ENCODE measurements at places on chromosomes 4 and X.

DNA sequence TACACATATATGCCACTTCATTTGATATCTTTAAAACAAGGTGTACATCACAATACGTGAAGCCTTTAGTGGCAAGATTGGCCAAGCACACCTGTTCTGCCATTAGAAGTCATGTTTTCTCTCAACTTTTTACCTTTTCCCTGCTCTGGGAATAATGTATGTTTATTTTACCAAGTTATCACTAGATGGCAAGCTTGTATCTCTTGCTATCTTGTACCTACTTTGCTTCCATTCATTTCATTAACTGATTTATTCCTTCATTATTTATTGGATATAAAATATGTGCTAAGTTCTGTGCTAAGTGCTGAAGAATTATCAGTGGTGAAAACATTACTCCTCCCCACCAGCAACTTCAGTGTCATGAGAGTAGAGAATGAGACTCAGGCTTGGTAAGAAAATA, 245.5 kb downstream of the ANK2 start:
- DNase-seq, result no peak

DNA sequence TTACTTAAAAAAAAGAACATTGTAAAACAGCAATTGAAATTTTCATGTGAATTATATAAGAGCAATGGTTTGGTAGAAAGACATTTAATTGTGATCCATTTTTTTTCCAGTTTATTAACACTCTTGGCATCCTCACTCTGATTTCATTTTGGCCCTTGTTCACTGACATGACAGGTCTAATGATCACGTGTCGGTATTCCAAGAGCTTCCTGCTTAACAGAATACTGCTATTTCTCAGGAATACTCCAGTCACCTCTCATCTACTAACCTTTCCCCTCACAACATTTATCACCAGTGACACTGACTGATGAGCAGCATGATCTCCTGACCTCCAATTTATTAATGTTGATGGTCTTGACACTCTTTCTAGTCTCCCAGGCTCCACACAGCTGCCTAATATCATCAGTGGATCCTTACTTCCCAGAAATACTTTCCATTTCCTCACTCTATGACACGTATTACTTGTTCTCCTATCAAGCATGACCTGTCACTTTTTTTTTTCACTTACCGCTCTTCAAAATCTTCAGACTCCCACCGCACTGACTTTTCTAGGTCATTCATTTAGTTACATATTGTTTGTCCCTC, 847.8 kb upstream of the SLIT2 start:
- no peak for DNase-seq

- DNase-seq, result no peak
Observed at GRCh38 chr4:105417624-105418023, 56.2 kb downstream of the PPA2 start.

GRCh38 chrX:97416461-97416860, 532.8 kb downstream of the RPA4 start:
- DNase-seq, result no peak

DNA sequence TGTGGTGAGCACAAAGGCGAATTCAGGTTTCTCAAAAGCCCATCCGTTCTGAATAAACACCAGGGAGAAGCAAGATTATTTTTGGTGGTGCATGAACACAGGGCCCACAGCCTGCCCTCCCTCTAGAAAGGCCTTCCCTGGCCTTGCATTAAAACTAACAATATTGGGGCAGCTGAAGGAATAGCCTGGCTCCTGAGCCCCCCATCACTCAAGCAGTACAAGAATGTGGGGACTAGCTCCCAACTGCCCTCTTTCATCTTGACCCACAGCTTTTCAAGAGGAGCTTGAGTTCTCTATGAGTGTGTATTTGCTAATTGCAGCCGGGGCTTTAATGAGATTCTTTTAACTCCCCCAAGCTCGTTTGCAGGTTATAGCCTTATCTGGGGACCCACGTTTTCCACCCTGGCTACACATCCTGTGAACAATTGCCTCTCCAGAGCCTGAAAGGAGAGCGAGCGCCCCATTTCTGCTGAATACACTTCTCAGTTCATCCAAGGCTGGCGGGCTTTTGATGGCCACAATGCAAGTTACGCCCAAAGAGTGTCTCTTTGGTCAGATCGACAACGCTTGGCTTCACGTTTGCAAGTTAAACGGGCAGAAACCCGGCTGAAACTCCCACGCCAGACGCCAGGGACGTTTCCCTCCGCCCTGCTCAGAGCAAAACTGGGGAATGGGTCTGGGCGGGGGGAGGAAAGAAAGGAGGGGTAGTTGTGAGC, 4.7 kb upstream of the GSX2 start:
- no peak for DNase-seq

DNA sequence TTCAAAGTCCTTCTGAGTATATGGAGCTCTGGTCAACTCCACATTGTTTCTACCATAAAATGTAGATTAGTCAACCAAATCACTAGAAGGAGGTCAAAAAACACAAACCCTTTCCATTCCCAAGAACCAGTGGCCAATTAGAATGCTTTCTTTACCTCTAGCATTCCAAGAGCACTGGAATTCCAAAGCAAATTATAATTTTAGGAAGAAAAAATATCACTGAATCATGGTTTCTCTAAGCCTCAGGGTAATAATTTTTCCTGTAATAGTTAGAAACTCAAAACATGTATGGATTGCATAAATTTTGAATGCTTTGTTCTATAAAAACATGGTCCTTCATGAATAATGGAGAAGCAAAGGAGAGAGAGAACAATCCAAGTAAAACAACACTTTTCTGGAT, 39.5 kb downstream of the LEF1 start:
- DNase-seq, result no peak

DNA sequence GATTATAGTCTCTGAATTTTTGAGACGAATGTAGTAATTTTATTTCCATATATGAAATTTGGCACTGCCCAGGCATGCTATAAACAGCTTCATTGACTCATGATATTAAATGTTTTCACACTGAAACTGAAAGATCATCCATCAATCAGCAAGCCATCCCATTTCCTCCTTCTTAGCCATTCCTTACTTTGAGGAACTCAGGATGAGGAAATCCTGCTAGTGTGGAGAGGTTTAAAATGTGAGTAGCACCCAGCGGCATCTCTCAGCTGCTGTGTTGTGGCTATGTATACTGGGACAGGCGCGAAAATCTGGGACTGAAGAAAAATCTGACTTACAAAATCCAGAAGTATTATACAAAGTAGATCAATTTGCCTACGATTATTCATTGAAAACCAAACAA, 52.1 kb downstream of the PTCHD1 start:
- DNase-seq, result no peak

DNA sequence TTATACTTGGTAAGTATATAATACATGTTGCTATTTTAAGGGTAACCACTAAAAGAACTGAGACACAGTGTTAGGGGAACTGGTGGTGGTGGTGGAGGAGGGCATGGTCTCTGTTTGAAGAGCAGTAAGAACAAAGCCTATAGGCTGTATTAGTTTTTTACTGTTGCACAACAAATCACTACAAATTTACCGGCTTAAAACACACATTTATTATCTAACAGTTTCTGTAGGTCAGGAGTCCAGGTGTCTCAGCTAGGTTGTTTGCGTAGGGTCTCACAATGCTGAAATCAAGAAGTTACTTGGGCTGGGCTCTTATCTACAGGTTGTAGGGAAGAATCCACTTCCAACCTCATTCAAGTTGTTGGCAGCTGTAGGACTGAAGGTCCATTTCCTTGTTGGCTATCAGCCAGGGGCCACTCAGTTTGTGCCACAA, 52.6 kb downstream of the CASK start:
- no peak for DNase-seq

- DNase-seq, result no peak
Observed at GRCh38 chrX:28549838-28550237, 37.4 kb upstream of the IL1RAPL1 start.

DNA sequence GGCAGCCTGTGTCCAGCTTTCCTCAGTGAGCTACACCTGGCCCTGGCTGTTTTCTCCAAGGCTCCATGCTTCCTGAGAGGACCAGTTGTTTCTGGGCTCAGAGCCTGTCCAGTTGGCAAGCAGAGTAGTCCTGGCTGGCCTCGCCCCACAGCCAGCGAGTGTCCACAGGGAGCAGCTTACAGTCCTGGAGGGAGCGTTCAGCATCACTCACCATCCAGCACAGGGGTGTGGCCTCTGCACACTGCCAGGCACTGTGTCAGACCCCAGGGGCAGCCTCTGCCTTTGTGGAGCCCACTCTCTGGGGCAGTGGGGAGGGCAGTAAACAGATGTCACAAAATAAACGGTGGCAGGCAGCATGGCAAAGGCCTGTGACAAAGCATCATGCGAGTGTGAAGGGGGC, 23.9 kb downstream of the EVC start:
- no peak for DNase-seq

DNA sequence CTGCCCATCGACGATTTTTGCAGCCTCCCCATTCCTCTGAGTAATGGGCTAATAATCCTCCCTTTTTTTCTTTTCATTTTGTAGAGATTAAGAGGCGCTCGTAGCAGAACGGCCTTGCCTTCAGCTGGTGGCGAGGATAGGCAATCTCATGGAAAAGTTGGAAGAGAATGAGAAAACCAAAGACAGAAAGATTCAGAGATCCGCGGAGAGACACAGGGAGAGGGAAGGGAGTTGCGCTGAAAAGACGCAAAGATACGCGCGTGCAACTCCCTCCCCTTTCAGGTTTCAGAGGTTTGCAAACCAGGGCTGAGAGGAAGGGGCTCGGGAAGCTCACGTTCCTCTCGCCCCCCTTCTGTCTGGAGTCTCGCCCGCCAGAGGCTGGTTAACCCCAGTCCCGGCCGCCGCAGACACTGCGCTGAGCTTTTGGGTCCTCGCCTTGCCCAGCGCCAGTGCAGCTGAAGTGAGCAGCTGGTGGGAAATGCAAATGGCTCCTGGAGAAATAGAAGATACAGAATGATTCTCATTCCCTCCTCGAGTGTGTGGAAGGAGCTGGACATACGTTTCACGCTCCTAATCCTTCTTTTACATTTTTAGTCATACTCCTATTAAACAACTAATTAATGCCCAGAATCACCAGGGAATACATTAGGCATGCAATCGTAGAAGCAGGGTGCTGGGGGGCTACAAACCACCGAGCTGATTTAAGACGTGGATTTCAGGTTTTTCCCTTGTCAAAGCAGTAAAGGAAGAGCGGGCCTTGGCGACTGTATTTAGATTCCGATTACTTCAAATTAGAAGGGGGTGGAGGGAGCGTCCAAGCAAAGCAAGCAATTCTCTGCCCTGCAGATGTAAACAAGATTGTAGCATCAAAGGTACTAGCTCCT, 16.6 kb upstream of the PITX2 start:
- no peak for DNase-seq

GRCh38 chr4:72388521-72388920, 180.5 kb downstream of the ADAMTS3 start:
- no peak for DNase-seq

GRCh38 chrX:153772316-153773217, 8.3 kb upstream of the SRPK3 start:
- DNase-seq, result no peak

GRCh38 chr4:114921790-114922591, 191.4 kb downstream of the NDST4 start:
- DNase-seq, result no peak

GRCh38 chrX:48648336-48648751, 35.3 kb upstream of the WAS start:
- no peak for DNase-seq

DNA sequence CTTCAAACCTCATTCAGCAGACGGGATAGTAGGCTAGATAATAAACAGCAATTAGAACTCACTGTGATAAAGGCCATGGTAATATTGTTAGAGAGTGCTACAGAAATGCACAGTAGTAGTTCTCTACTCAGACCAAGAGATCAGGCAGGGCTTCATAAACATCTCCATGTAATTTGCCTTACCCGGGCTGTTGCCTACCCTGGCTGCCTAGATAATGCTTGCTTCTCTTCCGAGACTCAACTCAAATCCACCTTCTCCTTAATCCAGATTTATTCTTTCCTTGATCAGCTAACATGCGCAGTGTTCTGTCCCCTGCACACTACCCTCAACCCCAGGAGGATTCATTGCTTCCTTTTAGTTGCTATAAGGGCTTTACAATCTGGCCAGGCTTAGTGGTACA, 21.8 kb downstream of the ANK2 start:
- DNase-seq, result no peak

- DNase-seq, result no peak
Observed at GRCh38 chr4:70195425-70195824, at the start of gene ODAM. Gene ODAM (plus strand): TSS chr4:70195725. CDS start chr4:70196544, 819 bp downstream.

GRCh38 chr4:154344686-154345085, 146.9 kb downstream of the DCHS2 start:
- no peak for DNase-seq

GRCh38 chrX:24478509-24478908, 13.4 kb downstream of the PDK3 start:
- DNase-seq, result no peak

DNA sequence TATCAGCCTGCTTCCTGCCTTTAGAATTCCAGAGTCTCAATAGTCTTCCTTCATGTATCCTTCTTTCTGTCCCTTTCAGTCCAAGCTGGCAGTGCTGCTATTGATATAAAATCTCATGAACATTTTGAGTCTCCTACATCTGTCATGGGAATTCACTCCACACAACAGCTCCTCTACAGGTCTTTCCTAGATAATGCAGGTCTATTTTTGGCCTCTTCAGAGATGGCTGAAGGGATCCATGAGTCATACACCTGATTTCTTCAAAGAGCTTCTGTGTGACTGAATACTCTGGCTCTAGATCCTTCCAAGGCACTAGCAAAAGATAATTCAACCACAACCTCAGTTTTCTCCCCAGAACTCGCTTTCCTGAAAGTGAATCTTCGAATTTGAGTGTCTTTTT, 115.4 kb downstream of the STPG2 start:
- no peak for DNase-seq

DNA sequence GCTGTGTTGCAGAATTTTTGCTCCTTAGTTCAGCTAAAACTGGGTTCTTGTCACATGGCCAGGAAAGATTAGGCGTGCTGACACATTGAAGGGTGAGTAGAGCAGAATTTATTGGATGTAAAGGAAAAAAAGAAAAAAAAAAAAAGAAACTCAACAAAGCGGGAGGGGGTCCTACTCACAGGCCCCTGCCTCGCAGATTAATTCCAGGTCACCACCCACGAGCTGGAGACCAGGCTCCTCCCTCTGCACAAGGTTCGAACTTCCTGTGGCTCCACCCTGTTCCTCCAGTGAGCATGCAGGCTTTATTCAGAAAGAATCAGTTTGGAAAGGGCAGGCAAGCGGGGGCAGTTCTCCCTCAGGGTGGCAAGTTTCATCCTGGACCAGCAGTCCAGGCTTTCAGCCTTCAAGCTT, 17.1 kb downstream of the MGST2 start:
- no peak for DNase-seq

DNA sequence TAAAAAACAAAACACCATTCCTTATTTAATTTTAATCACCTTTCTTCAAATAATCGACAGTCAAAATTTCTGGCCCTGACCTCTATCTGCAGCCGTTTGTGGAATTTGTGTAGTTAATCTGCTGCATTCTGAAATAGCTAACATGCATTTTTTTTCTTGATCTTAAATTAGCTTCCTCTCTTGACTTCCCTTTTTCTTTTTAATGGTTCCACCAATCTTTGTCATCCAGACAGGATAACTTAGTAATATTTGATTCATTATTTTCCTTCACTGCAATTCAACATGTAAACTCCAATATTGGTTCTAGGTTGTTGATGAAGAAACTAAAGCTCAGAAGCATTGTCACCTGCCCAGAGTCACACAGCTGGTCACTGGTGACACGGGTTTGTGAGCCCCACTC, 77.3 kb downstream of the ARHGAP10 start:
- no peak for DNase-seq

- no peak for DNase-seq
Observed at GRCh38 chr4:6390356-6390755, 82.1 kb downstream of the PPP2R2C start.

All from stimulated activated CD4-positive, alpha-beta T cell treated with anti-CD3 and anti-CD28 coated beads, TNF-alpha, amount 100 ng/mL, for 1 hour (primary cell).